ENCODE measurements at places on chromosomes 4 and X.

DNA sequence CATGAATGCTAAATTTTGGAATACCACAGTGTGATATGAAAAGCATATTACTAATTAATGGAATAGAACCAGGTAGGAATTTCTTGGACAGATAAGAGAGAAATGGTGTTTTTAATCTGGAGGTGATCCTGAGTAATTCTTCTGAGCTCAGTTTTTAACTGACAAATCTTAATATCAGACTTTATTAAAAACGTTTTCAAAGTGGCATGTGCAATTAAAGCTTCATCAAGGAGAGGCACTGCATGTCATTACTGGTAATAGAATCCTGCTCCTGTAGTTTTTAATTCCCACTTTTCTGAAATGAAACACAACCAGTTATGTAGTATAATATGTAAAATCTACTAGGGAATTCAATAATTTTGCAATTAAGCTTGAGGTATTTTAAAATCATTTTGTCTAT is 7.0 kb upstream of the PTTG2 start:
- DNase-seq, result no peak

DNA sequence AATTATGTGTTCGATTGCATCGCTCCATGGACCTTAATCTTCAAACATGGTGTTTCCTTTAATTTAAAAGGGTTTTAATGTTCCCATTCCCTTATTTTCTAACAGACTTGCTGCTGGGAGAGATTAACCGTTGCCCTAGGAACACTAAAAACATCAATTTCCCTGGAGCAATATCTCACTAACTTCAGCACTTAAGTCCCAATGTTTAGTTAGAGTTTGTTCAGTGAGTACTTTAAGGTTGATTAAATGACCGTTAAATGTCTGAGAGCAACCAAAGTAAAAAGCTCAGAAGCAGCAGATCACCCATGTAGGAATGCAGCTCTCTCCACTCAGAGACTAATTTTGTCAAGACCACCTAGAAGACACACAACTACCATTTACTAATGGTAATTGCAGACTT is 111.2 kb upstream of the PDE5A start:
- no peak for DNase-seq

GRCh38 chr4:39933671-39934590 is 43.8 kb downstream of the PDS5A start:
- DNase-seq, result no peak

DNA sequence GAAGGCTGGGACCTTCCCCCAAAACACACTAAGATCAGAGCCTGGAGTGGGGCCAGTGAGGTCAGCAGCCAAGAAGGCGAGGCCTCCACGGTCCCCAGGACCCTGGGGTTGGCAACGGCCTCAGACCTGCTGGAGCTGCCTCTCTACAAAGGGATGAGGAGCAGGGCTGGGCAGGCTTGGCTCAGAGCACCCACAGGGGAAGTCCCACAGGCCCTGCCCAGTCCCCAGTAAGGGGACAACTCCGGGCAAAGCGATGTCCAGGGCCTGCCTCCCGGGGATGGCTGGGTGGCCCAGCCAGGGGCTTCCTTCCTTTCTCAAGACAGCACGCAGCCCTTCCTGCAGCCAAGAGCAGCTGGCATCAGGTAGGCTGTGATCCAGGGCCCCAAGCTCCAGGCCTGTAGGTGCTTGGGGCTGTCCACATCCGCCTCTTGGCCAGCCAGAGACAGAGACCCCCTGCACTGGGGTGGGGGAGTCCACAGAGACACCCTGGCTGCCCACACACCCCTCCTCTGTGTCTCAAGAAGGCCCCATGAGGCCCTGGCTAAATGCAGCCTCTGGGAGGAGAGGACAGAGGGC is 5.7 kb downstream of the MXD4 start:
- no peak for DNase-seq

DNA sequence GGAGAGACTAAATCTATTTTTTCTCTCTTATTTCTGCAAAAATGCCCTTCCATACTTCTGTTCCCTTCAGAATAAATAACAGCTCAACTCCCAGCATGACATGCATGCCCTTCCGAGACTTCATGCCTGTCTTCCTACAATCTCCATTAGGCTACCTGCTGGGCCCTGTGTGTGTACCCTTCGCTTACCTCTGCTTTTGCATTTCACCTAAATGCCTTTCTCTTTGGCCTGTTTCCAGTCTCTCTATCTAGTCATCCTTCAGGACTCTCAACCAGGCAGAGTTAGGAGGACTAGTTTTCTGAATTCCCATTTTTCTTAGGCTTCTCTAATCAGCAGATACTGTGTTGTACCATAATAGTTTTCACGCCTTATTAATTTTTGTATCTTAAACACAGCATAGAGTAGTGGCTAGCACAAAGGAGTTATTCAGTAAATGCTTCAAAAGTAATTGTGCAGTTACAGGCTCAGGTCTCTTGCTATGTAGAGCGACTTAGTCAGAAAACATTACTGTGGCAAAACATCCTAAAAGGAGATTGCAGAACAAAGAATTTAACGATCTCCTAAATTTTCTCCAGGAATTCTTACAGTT is 20.5 kb downstream of the SEPTIN11 start:
- no peak for DNase-seq

DNA sequence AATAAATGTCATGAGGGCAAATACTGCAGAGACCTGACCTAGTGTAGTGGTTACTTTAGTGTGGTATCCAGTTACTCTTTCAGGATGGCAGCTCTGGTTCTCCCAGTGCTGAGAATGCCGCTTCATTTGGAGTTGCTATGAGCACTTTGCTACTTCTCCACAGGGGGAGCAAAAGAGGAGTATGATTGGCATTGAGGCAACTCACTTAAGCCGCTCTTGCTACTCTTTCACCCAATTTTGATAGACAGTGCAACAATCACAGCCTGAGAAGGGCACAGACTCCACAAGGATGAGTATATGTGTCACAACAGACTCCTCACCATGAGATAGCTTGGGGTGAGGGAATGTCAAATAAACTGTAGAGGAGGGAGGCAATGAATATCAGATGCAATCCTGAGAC is 81.2 kb downstream of the NPY1R start:
- no peak for DNase-seq
